ENCODE measurements at places on chromosomes 1 and 21.

GRCh38 chr1:17314491-17314971, 6.5 kb downstream of the PADI4 start:
- no peak for DNase-seq

GRCh38 chr1:32876341-32877210, 5.9 kb upstream of the FNDC5 start:
- DNase-seq: peak; percentile 38

DNA sequence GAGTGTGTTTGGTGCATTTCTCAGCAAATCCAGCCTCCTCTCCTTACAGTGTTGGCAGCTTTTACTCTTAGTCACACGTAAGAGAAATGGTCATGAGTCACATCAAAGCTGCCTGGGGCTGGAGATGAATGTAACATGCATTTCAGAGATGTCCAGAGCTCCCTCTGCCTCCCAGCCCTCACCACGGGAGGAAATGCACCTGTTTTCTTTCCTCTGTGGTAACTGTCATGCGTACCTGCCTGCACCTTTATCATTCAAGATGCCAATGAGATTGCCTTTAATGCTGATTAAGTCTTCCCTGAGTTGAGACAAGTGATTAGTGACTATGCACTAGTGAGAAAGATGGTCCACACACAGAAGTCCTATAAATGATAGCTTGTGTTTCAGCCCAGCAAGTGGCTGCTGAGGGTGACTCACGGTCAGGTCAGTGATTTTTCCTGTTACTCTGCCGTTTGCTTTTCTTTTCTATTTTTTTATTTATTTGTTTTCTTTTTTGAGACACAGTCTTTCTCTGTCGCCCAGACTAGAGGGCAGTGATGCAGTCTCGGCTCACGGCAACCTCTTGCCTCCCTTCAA, 277.3 kb upstream of the FMN2 start:
- DNase-seq: no peak

DNA sequence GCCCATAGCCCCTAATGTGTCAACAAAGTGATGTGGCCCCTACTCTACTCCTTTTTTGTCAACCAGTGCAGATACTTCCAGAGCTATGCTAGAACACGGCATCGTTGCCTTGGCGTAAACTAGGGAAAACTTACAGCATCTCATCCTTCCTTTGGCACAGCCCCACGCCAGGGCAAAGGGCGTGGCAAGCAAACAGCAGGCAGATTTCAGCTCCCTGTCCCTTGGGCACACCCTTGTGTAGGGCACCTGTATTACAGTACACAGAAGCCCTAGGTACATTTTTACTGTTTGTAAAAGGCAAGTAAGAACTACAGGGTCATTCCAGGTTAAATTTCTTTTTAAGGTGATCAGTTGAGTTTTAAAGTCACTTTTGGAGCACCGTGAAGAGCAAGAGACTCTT, 29.3 kb downstream of the PRDX6 start:
- no peak for DNase-seq

GRCh38 chr1:151384584-151384983, 12.1 kb upstream of the SELENBP1 start:
- no peak for DNase-seq

DNA sequence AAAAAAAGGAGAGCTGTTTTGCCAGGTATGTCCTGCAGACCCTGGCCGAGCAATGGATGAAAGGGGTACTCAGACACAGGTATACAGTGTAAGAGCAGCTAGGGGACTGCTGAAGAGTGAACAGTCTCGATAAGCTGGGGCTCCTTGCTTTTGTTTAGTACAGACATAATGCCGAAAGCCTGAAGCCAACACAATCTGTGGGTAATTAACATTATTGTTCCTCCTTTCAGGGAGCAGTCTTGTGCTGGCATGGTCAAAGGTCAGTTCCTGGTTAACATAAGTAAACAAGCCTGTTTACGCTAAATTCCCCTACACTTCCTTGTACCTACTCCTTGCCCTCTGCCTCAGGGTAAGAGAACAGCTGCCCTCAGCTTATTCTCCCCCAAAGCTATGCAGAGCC, 272.3 kb upstream of the ST6GALNAC5 start:
- no peak for DNase-seq

DNA sequence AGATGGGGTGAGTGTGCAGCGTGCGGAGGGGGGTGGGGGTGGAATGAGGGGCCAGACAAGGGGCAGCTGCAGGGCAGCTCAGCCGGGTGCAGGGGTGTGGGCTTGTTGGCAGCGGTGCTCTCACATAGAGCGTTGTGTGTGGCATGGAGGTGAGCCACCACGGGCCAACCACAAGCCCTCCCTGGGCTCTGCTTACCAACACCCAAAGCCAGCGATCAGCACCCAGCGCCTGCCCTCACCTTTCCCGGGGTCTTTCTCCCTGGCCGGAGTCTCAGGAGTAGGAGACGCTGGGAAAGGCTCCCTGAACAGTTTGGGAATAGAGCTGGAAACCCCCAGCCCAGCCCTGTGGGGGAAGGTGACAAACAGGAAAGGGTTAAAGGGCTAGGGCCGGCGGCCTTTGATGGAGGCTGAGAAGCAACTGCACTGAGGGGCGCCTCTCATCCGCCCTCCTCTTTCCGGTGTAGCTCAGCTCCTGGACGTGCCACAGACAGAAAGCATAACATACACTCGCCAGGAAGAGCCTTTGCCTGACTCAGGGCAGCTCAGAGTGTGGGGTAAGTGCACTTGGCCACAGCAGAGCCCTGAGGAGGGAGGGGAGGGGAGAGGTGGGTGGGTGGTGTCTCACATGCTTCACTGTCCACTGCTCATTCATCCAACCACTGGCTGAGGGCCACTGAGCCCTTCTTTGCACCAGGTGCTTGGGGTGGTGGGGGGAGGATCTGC, 577 bp downstream of the IKBKE start:
- peak; percentile 24 for DNase-seq

GRCh38 chr1:36624466-36624865, 141.8 kb upstream of the CSF3R start:
- DNase-seq: no peak

- DNase-seq: no peak
These were observed 2.7 kb downstream of the DUSP10 start for GRCh38 chr1:221739018-221739676.

GRCh38 chr1:72911656-72912055, 629.3 kb upstream of the NEGR1 start:
- no peak for DNase-seq

- no peak for DNase-seq
These were observed 55.1 kb downstream of the SLC22A15 start for GRCh38 chr1:116031302-116031835.

GRCh38 chr1:9808459-9808858, 15.3 kb downstream of the CLSTN1 start:
- DNase-seq: no peak

DNA sequence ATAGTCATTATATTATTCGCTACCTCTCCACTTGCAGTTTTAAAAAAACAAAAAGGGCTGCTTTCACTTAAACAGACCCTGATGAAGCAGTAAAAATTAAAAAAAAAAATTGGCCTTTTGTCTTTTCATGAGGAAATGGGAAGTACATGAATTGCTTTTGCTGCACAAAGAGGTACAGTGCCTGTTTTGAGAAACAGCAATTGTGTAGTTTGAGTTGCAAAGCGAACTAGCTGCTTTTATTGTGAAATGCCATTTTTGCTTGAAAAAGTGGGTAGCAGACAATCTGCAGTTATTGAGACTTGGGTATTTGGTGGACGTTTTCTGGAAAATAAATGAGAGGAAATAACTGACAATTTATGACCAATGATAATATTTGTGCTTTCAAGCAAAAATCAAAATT, 7.0 kb downstream of the DIP2A start:
- DNase-seq: no peak

DNA sequence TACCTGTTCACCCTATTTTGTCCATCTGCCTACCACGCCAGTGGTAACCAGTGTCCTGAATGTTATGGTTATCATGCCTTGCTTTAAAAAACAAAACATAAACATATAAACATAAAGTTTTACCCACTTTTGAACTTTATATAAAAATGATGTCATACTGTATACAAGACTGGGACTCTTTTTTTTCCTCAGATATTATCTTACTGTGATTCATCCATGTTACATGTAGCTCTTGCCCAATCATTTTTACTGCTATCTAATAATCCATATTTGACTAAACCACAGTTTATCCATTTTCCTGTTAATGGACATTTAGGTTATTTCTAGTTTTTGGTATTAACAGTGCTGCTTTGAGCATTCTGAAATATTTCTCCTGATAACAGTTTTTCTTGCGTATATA, 78.8 kb downstream of the GPR161 start:
- DNase-seq: no peak

DNA sequence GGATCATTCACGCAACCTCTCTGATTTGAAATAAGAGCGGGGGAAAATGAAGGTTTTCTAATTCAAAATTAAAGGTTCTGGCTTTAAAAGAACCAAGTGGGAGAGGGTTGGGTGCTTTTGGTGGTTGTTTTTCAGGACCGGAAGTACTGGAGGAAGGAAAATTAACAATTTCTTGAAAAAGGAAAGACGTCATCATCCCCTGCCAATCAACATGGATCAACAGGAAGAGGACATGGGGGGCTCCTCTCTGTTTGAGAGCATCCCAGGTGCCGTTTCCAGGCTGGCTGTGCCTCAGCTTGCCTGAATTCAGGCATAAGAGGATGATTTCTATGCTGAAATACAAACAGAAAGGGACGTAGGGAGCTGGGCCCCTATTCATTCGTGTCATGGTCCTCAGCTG, 21.6 kb upstream of the NID1 start:
- no peak for DNase-seq

- DNase-seq: no peak
These were observed 56.8 kb upstream of the ABCG1 start for GRCh38 chr21:42161956-42162681.

GRCh38 chr1:233859446-233859845, 45.0 kb upstream of the SLC35F3 start:
- DNase-seq: no peak

DNA sequence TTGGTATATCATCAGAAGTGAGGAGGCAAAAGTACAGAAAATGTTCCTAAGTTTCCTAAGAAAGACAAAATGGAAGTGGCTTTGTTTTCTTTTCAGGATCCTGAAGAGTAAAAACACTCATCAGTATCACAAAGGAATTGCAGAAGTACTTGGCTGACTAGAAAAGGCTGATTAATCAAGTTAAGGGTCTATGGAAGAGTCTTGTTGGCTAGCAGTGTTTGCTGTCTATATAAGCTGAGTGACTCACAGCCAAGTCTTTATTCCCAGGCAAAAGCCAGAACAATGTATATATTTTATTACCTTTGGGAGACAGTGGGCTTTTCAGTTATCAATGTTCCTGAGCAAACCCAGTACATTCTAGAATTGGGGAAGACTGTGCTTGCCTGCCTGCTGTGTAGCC, 777.0 kb downstream of the PLA2G4A start:
- no peak for DNase-seq

DNA sequence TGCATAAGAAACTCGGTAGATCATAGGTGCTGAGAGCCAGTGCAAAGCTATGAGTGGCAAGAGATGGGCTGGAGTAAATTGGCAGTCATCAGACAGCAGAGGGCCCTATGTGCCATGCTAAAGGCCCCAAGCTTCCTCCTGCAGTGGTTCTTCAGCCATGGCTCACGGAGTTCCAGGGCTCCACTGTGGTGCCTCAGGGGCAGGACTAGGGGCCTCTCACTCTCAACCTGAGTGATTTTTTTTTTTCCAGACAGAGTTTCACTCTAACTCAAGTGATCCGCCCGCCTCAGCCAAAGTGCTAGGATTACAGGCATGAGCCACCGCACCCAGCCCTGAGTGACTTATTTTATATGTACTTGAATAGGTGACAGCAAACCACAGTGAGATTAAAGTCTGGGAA, 10.4 kb upstream of the GJA8 start:
- no peak for DNase-seq

DNA sequence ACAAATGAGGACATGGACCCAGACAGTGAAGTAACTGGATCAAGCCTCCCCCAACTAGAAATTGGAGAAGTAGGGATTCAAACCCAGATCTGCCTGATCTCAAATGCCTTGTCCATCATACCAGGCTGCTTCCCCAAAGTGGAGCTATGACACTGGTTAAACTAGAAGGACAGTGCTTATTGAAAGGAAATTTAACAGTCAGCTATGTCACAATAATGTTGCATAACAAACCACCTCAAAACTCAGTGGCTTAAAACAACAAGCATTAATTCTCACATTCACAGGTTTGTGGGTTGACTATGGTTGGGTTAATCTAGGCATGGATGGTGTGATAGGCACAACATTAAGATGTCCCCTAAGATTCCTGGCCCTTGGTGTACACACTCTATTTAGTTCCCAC, 107.1 kb downstream of the TAS1R2 start:
- DNase-seq: no peak

GRCh38 chr1:8283058-8283884, 34.6 kb upstream of the SLC45A1 start:
- DNase-seq: peak; percentile 8

- DNase-seq: no peak
These were observed 33.3 kb downstream of the RRAGC start for GRCh38 chr1:38826262-38826661.

- DNase-seq: no peak
These were observed 322.8 kb downstream of the KCTD3 start for GRCh38 chr1:215889871-215890270.

GRCh38 chr1:47752559-47752958, 244.6 kb downstream of the TRABD2B start:
- no peak for DNase-seq

- no peak for DNase-seq
These were observed 95.0 kb downstream of the SUSD4 start for GRCh38 chr1:223269006-223269405.

GRCh38 chr1:153790313-153790965, 15.2 kb downstream of the SLC27A3 start:
- peak; percentile 43 for DNase-seq

DNA sequence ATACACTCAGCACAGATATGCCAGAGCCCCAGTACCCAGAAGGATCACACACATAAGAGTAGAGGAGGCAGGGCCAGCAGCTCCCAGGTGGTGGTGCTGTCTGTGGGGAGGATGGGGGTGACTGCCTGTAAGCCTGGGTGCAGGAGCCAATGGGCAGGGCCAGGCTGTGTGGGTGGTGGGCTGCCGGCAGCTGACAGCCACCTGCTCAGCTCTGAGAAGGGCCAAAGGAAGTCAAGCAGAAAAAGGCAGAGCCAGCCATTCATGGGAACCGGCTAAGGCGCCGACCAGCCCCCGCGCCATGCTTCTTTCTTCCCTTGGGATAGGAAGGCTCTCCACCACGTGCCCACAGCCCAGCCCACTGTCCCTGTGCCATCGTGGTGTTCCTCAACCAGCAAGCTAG, 14.1 kb downstream of the PIK3C2B start:
- DNase-seq: peak; percentile 14

- DNase-seq: no peak
These were observed 12.2 kb downstream of the FH start for GRCh38 chr1:241507189-241507863.

DNA sequence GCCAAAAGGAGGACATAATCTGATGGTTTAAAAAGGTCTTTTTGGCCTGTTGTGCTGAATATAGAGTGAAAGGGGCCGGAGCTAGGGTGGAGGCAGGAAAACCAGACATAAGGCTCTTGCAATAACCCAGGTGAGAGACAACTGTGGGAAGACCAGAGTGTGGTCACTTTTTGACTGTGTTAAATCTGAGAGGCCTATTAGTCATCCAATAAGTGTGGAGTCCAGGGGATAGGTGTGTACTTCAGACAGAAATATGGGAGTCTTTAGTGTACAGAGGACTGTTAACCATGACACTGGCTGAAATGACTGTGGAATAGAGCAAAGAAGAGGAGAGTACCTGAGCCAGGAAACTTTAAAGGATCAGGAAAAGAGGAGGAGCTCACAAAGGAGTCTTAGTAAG, 89.3 kb downstream of the VAV3 start:
- no peak for DNase-seq
